ENCODE measurements at places on chromosomes 6 and 20.

- DNase-seq, result no peak
These were observed 49.2 kb downstream of the CBFA2T2 start for GRCh38 chr20:33539129-33539528.

- DNase-seq, result no peak
These were observed 90.5 kb upstream of the VGLL2 start for GRCh38 chr6:117174835-117175360.

DNA sequence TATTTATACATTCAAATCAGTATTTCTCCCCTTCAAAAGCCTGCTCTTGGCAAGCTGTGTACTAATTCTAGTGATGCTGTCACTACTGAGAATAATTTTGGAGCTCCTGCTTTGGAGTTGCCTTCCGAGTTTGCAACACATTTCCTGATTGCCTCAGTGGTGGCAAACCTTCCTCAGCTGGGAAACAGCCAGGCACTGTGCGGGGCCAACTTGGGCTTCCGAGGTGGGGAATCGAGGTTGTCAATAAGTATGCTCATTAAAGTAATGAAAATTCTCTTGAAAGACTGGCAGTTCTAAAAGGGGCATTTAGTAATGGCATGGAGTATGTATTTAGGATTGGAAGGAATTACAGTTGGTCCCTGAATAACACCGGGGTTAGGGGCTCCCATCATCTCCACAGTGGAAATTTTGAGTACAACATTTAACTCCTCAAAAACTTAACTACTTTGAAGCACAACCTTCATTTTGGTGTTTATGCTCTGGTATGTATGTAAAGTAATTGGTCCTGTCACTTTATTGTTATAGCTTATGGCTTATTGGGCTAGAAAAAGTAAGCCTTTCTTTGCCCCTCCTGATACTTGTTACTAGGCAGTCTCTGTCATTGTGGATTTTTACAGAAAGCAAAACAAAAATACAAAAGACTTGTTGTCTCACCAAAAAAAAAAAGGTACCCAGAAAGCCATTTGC, 2.7 kb downstream of the PAQR8 start:
- no peak for DNase-seq

- DNase-seq, result no peak
These were observed 21.8 kb downstream of the OSTM1 start for GRCh38 chr6:108052706-108053105.

GRCh38 chr6:84763003-84763885, 1.2 kb downstream of the TBX18 start:
- DNase-seq, result no peak

DNA sequence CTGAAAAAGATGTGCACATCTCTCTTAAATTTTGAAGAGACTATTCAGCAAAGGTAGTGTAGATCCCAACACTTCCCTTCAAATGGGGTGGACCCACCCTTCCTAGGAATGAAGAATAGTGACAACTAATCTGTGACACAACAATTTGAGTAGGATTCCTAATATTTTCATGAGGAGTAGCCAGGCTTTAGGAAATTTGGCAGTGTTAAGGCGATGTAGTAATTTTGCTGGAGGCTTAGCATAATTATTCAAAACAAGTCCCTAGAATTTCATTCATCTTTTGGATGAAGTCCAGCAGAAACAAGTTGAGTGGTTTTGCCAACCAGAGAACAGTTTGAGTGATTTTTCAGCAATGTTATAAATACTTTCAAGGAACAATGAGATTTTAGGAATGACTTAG, 52.4 kb downstream of the ELOVL4 start:
- no peak for DNase-seq

DNA sequence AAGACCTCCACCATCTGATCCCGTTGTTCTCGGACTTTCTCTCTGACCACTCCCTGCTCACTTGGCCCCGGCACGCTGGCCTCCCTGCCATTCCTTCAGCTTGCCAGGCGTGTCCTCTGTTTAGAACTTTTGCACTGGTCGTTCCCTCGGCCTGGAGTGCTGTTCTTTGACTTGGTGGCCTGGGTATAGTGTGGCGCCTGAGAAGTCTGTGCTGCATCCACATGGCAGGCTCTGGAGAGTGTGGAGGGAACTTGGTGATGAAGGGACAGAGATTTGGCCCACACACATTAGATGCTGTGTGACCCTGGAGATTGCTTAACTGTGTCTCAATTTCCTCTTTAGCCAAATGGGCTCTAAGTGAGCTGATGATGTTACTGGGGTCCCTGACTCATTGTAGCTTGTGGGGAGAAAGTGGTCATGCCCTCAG, 13.0 kb upstream of the TGM2 start:
- DNase-seq, result no peak

DNA sequence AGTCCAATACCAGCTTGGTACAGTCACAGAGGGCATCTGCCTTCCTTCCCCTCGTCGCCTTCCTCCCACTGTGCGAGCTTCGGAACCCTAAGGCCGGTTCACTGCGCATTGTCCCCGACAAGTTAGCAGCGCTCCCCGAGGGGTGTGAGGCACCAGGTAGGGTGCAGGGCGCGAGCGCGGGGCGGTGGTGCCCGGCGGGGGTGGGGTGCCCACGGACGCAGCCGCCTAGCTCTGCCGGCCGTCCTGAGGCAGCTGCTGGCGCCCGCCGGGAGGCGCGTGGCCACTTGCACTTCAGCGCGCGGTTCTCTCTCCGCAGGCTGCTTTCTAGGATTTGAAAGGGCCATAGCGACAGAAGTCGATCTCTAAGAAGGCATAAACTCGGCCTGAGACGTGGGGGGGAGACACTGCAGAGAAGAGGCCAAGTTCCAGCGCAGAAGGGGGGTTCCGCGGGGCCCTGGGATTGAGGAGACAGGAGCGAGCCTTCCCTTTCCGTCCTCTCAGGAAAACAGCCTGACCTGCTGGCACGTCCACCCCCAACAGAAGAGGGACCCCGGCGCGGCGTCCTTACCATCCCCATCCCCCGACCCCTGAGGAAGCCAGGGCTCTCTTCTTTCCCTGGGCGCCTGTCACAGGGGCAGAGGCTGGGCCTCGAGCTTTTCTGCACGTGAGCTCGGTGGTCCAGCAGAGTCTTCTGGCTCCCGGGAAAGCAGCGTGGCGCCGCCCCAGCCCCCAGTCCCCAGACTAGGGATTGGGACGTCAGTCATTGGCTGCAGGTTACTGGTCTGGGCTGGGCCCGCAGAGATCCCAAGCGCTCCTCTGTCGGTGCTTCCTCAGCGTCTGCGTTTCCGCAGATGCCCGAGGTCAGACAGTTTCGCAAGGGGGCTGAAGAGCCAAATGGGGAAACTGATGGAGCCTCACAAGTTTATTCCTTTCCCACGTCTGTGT, 15.6 kb upstream of the PRDM13 start:
- no peak for DNase-seq

DNA sequence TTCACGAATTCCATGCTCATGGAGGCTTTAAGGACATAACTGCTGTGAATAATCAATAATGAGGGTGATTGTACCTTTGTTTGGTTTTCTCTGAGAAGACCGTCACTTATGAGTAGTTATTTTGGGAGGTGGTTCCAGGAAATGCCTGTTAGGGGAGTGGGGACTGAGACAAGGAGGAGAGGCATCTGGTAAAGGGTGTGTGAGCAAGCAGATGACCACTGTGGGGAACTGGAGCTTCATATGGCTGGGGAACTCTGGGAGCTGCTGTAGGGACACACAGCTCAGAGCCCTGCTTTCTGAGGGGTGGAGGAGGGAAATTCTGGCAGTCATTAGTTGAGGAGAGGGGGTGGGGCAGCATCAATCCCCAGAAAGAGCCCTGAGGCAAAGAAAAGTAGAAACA, 71.3 kb upstream of the TINAG start:
- DNase-seq, result no peak

DNA sequence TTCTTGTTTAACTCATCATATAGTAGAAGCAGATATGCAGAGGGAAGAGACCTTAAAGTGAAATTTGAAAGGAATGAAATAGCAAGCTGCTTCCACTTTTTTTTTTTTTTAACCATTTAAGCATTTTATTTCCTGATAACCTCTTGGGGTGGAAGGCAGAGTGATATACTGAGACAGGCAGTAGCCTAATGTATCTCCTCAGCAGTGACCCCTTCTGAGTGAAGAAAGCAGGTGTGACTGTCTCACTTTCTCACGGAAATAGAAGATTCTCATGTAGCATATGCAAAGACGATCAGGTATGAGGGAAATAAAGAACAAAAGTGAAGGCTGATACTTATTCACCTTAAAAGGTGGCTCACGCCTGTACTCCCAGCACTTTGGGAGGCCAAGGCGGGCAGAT, 187.1 kb upstream of the STXBP5 start:
- no peak for DNase-seq

DNA sequence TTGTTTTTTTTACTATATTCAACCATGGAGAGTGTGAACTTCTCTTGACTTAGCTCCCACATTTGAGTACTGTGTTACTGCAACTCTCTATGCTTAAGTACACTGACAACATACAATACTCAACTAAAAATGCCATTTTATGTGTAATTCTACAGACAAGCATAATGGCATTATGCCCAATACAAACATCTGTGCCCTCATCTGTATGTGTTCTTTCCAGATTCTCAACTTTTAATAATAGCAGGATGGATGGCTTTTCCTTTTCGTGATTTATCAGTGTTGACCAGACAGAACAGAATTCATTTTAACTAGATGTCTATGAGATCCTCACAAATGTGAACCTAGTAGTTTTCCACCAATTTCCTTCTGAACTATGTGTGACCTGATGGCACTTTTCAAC, 84.2 kb upstream of the MARCKS start:
- DNase-seq, result no peak

GRCh38 chr6:156269751-156270369, 507.3 kb upstream of the ARID1B start:
- no peak for DNase-seq

DNA sequence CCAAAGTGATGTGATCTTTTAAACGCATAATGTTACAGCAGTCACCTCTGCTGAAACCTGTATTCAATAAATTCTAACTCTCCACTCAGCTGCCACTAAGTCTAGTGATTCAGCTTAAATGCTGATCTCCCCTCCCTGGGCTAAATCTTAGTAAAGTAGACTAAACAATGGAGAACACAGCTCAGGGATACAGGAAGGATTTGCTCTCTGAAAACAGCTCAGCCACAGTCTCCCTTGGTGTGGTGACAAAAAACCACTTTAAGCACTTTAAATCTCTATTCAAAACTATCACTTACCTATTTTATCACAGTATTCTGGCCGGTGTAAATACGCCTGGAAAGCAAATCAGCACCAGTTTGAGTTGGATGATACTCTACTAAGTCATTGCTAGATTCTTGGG, 130.6 kb downstream of the RFX6 start:
- no peak for DNase-seq

- DNase-seq, result no peak
These were observed 404 bp downstream of the CEP162 start for GRCh38 chr6:84227044-84227433.

DNA sequence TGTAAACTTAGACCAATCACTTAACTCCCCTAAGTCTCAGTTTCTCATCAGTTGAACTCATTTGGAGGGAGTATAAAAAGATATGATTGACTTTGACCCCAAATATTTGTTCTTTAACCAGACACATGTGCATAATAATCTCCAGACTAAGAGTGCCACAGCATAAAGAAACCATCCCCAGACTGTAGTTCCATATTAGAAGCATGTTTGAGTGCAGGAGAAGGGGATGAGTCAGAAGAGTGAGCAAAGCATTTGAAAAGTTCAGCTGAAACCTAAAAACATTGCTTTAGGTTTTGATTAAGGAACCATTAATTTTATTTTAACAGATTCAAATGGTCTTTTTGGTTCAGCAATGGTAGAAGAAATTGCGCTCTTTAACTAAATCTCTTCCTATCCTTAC, 654.8 kb downstream of the UTRN start:
- no peak for DNase-seq

GRCh38 chr6:18154507-18155149, at the start of gene TPMT:
Gene TPMT (minus strand): TSS chr6:18155077. CDS start chr6:18149127, 5,950 bp downstream.
- DNase-seq, result no peak

DNA sequence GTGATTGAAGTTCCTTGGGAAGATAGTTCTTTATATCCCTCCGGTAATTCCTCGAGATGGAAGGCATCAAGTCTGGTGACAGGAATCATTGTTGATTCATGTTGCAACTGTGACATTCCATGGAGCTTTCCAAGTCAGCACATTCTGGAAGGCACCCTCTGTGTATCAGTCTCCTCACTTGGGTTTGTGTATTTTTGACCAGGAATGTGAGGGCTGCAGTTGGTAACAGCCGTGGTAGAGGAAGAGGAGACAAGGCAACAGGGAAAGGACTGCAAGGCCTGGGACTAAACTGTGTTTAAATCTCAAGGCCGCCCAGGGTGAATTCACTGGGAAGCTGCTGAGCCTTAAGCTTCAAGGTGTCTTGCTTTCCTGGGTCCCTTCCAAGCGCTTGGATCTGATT, 99.0 kb downstream of the CLIC5 start:
- no peak for DNase-seq

GRCh38 chr6:44243345-44243744, 3.6 kb upstream of the HSP90AB1 start:
- no peak for DNase-seq

GRCh38 chr6:16165641-16166040, 36.8 kb downstream of the MYLIP start:
- DNase-seq, result no peak

GRCh38 chr20:58903614-58904013, 51.1 kb downstream of the GNAS start:
- DNase-seq, result no peak

- no peak for DNase-seq
These were observed 16.7 kb upstream of the PRDM1 start for GRCh38 chr6:106069478-106069877.

GRCh38 chr6:110183292-110183885, 3.2 kb downstream of the CDC40 start:
- DNase-seq, result no peak

GRCh38 chr6:95805699-95806098, 210.1 kb upstream of the FUT9 start:
- no peak for DNase-seq

DNA sequence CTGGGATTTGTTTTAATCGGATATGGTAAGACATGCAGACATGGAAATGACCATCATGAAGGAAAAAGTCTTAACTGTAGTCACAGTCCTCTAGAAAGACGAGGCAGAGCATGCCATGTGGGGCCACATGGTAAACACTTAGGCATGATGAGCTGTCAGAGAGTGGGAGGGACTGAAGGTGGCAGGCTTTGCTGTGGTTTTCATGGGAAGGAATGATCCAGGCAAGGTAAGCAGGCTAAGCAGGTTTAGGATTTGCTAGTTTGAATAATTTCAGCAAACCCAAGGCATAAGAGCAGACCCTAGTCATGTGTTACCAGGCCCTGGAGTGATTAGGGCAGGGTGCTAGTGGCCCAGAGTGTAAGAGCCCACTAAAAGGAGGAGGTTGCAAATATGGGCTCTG, 47.2 kb upstream of the STMND1 start:
- no peak for DNase-seq

DNA sequence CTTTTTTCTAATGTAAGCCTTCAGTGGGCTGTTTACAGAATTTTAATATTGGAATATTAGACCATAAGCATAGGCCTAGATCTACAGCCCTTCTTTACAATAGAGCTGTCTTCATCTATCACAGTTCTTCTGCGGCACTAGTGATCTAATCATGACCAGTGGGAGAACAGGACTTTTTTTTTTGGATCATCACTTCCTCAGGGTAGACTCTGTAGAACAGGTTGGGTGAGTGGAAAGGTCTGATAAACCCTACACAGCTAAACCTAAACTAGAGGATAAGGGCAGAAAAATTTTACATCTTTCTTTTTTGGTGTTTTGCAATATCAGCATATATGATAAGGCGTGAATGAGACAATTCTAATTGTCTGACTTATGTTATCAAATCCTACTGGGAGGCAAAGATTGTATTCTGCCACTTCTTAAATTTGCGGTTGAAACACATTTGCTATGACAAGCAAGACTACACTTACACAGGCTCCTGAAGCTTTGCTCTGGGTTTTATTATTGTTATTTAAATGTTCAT, 52.2 kb downstream of the GOPC start:
- no peak for DNase-seq

- no peak for DNase-seq
These were observed 25.5 kb downstream of the GNAS start for GRCh38 chr20:58877976-58878360.

Measured in activated B cell treated with CpG ODN at 0.5 μM for 24 hours (primary cell).